ENCODE measurements at places on chromosomes 11 and 22.

DNA sequence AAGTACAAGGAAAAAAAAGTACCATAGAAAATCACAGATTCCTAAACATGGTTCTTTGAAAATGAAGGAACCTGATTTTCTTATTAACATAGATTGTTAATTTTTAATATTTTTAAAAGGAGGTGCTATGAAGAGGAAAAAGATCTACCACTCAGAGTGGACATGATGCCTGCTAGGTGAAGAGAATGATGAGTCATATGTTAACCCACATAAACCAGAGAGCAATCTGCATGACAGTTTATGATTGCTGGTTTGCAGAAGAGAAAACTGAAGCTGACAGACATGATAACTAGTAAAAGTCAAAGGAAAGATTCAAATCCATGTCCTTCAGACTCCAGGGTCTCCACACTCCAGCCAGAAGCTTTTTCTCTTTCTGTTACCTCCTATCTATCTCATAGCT, 1231.7 kb downstream of the LRRC4C start:
- no peak for DNase-seq

- DNase-seq, result no peak
These were observed 128.3 kb downstream of the TEAD1 start for GRCh38 chr11:12802418-12803085.

DNA sequence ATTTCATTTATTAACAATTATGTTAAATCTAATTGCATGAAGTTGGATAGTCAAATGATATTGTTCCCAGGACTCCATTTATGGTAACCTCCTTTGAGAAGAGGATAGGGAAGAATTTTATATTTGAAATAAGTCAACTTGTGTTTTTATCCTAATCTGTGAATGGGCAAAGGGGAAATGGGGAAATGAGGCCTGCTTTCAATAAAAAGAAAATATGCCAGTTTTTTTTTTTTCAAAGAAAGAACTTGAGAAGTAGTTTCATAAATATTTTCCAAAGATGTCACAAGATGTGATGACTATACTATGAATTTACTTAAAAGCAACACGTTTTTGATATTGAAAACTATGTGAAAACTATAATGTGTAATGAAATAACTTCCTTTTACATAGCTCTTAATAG, 201.8 kb downstream of the TMEM135 start:
- DNase-seq, result no peak

DNA sequence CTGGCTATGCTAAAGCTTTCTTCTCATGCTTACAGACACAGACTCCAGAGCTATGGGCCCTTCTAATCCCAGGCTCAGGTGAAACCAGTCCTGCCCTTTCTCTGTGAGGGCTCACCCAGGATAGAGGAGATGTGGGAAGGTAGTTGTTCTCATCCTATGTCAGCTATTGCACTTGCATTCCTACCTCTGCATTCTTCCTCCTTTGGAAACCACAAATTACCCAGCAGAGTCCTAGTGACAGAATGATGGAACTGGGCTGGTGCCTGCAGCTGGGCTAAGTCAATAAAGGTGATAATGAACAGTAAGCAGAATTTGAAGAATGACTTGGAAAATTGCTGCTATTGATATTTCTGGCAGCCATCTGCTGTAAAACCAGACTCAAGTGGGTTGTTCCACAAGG, 560.0 kb downstream of the TMEM135 start:
- no peak for DNase-seq

GRCh38 chr22:37007651-37008050, 11.6 kb downstream of the TST start:
- no peak for DNase-seq

DNA sequence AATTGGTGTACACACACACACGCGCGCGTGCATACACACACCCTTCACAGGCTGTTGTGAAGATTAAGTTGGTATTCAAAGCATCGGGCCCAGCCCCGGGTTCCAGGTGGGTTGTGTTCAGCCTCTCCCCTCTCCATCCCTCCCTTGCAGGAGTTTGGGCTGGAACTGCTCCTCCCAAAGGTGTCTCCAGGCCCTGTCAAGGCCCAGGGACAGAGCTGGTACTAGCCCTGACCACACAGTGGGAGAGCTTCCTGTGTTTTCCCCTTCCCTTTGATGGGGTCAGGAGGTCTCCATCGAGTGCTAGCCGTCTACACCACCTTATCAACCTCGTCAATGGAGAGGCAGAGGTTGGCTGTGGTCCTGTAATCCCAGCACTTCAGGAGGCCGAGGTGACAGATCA, 36.5 kb upstream of the CSNK1E start:
- no peak for DNase-seq

DNA sequence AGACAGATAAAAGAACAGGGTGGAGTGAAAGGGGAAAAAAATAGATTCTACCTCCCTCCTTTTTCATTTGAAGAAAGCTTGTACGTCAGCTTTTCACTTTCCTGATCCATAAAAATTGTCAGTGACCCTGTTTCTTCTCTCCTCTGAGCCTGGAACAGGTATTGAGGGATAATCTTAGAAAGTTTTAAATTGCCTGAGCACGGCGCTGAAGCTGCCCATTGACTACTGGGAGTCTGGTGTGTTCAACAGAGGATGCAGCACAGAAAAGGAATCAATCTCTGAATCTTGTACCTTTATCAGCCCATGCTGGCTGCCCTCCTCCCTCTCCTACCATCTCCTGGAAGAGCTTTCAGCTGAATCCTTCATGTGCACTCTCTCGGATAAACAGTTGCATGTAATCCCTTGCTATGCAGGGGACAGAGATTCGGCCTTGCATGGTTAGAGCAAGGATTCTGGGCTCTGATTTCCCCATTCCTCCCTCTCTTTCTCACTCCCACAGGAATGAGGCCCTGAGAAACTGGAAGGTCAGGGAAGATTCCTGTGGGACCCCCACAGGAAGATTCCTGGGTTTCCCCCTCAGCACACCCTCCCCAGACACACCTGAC, 162.4 kb upstream of the SYN3 start:
- DNase-seq, result no peak

DNA sequence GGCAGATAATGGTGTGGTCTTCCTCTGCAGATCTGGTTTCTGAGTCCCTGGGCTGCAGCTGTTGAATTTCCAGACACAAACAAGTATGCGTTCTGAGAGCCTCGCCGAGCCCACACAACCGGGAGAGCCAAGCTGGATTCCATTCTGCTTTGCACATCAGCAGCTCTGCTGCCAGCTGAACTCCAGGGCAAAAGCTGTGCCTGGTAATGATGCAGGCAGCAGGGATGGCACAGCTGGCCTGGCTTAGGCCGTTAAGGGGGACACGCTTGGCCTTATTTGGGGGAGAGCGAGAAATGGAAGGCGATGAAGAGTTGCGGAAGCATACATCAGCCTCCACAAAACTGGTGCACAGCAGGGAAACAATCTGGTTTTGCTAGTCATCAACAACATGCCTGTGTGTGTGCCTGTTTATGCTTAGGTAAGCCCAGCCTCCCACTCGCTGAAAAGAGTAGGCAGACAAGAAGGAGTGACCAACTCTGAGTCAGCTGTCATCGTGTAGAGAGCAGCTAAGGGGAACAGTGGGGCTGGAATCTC, 25.1 kb downstream of the ADAMTS8 start:
- DNase-seq, result peak; percentile 78

GRCh38 chr11:69301455-69302401, 7.8 kb downstream of the MYEOV start:
- no peak for DNase-seq

DNA sequence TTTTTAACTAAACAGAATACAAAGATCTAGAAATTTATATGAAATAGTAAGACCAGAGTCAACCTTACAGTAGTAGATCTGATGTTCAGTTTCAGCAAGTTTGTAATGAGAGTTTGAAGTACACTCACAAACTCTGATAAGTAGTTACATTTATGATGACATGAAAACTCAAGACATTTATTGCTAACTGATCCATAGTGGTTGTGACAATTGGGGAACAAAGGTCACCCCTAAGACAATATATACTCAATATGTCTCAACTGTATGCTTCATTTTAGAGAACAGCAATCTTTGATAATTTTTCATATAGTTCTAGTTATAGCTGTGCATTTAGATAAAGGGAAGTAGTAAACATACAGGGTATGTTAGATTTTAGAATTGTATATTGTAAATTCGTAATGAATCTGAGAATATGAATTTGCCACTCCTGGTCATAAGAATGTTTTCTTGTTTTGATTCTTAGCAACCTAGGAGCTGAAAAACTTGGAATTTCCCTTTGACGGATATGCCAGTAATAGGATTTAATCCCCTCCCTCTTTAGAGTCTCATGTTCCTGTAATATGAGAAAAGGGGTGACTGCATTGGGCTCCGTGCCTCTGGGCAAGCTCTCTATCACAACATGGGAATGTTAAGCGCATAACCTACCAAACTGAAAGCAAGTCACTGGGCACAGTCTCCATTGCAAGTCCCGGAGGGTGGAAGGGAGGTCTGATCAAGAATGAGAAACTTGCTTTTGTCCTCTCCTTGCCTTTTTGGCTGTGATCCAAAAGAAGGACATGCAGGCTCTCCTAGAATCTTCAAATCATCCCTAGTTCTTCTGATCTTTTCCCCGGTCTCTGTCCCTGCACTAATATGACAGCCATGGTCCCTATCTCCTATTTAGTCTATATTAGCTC, 11.4 kb downstream of the OR10D3 start:
- no peak for DNase-seq

- DNase-seq, result no peak
These were observed 396 bp downstream of the TEF start for GRCh38 chr22:41382098-41382578.

GRCh38 chr11:14529951-14530350, 9.8 kb upstream of the PSMA1 start:
- DNase-seq, result no peak

DNA sequence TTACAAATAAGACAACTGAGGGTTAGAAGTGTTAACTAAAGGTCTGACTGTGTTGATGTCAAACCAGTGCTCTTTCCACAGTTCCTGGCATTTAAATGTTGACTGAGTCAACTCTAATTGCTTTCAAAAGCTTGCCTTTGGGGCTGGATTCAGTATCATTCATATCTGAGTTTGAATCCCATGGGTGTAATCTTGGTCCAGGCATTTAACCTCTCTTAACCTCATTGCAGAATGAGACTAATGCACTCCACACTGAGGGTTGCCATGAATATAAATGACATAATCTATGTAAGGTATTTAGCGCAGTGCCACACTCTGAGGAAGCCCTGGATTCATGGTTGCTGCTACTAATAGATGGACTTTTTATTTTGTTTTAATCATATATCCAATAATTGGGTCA, 274.3 kb downstream of the DDX10 start:
- DNase-seq, result no peak

DNA sequence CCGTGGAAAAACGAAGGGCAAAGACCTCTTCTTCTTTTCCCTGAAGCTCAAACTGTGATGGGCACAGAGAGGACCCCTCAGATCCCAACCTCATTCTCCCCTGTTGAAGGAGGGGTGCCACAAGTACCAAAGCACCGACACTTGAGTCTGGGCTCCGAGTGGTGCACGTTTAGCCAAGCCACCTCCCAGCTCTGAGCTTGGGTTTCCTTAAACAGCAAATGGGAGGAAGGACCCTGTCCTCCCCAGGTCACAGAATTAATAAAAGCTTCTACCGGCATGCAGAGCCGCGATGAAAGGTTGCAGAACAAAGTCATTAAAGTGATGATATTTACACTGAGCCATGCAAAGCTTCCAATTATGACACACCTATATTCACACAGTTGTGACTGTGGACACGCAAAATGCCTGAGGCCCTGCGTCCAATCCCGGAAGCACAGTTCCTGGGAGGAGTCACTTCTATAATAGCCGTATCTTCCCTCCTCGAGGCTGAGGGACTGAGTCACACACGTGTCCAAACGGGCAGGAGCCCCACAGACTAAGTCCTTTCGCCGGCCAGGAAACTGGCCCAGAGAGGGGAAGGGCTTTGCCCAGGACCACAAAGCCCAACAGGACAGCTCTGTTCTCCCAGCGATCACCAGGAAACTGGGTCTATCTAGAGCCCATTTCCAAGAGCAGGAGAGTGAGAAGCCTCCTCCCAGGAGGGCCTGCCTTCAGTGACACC, 922 bp upstream of the CSNK1E start:
- peak; percentile 70 for DNase-seq

GRCh38 chr11:111123463-111124398, 121.8 kb upstream of the POU2AF2 start:
- no peak for DNase-seq

DNA sequence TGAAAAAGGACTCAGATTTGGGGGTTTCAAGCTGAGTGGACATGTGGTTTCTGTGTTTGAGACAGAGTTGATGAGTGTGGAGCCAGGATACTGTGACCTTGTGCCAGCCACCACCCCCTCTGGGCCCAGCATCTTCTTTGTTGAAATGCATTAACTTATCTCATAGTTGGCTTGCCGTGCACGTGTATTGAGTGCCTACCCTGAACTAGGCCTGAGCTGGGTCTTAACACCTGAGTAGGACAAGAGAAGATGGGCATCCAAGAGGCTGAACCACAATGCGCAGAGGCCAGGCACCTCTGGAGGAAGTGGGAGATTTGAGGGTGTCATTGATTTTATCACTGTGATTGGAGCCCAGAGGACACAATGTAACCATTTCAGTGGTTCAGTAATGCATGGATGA, 117.6 kb upstream of the CRYBB3 start:
- no peak for DNase-seq

DNA sequence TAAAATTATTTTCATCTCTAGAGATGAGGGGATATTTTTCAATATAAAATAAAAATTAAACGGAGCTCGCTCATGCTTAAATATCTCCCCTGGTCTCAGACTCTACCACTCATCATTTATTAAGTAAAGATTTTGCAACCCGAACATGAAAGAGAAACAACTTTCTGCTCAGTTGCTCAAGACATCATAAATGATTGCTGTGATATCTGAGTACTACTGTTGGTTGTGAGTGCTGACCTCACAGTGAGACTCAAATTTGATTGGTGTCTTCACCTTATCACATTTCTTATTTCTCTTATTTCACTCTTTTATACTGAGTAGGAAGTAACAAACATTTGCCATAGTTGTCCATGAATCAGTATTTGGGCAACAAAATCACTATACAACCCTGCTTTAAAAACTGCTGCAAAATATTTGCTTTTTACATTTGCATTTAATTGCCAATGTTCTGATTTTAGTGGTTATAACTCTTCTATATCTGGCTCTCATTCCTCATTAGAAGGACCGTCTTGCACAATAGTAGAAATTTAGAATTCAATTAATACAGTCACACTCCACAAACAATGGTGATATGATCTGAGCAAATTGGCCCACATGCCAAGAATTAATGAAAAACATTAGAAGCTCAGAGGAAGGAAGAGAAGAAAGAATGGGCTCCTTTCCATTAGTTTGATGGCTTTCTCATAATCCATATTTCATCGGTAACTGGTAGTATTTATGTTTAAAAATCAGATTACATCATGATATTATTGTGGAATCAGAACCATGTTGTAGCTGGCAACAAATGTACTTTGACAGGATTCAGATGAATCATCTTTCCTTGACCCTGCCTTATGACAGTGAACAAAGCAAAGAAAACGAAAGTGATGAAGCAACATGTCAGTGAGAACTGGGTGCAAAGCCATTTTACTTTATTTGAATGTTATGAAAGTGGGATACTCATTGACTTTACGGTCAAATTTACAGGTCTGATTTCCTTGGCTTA, 973.6 kb upstream of the TENM4 start:
- DNase-seq, result peak; percentile 9

GRCh38 chr22:25070956-25071355, 118.4 kb downstream of the KIAA1671 start:
- no peak for DNase-seq

Data from non-pigmented ciliary epithelial cell (primary cell).